ENCODE measurements at places on chromosomes 7 and 10.

DNA sequence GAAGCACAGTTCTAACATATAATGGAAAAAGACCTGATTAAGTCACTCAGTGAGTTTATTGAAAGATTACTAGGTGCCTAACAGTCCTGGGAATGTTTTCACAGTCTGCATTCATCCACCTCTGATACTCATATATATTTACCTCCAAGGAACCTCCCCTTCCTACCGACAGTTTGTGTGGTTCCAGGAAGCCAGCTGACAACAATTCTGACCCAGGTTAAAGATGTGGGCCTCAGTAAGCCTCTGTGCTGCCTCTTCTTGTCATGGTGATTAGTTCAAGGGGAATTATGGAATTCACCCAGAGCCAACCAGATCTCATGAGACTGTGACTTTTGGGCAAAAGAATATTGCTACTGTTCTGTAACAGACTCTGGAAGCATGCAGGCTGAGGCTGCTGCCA lies 186.8 kb downstream of the NXPH1 start:
- DNase-seq, result no peak

- DNase-seq, result no peak
Measured at GRCh38 chr7:130804220-130804619, 70.2 kb upstream of the KLF14 start.

GRCh38 chr7:14690075-14690474 lies 212.5 kb downstream of the DGKB start:
- no peak for DNase-seq

GRCh38 chr10:93576888-93577287 lies 10.4 kb downstream of the FFAR4 start:
- DNase-seq, result no peak

GRCh38 chr10:9299966-9300365 lies 1245.5 kb downstream of the GATA3 start:
- no peak for DNase-seq

GRCh38 chr10:37003126-37003525 lies 122.3 kb upstream of the ANKRD30A start:
- no peak for DNase-seq

GRCh38 chr10:4538016-4538415 lies 288.0 kb upstream of the AKR1E2 start:
- DNase-seq, result no peak

GRCh38 chr7:94676431-94676830 lies 20.5 kb upstream of the SGCE start:
- DNase-seq, result no peak

GRCh38 chr10:74748468-74749031 lies 77.8 kb upstream of the KAT6B start:
- DNase-seq, result no peak

DNA sequence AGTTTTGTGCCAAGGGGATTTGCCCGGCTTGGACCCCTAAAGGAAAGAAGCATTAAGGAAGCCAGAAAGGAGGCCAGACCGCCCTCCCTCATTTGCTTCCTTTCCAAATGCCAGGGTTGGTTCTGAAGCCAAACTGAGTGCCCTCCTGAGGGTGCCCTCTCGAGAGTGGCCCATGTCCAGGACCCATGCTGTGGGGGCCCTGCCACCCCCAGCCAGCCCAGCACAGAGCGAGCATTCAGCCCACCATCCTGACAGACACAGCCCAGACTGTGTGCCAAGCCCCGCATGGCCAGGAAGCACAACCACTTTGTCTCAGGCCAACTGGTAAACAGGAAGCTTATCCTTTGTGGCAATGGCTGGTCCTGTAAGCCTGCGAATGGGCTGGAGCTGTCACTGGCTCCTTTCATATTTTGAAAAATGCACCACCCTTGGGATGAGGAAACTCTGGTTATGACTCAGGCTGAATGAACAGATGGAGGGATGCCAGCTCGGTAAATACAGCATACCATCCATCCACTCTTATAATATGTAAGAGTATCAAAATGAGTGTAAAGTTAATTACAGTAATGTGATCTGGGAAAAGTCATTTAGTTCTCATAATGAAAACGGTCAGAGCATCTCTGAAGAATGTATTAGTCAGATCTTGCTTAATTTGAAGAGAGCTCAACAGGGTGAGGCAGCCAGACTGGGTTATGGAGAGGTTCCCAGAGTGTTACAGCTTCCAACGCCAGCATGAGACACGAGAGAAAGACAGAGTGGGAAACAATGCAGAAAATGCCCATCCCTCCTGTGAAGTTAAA lies 65.0 kb downstream of the STK17A start:
- peak; percentile 99 for DNase-seq

GRCh38 chr7:14381306-14381705 lies 391.8 kb upstream of the ETV1 start:
- no peak for DNase-seq

GRCh38 chr7:111103678-111104274 lies 12.8 kb downstream of the LRRN3 start:
- DNase-seq, result no peak

DNA sequence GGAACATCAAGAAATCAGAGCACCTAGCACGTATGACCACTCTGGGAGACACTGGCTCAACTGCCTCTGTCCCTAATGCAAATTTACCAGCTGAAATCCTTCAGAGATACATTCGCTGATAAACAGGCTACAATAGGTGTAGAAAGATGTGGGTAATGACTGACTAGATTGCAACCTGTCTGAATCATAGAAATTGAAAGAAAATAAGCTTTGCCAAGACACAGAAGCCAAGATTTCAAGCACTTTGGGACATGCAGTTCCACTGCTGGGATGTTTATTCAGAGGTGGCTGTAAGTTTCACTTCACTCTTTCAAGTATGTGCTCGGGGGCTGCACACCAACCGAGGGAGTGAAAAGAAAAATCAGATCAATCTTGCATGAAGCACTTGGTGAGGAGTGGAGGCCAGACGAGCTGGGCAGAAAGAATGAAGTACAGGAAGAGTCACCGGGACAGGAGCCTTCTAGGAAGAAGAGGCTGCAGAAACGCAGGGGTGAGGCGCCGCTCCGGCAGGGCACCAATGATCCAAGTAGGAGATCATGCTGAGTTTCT lies 276.7 kb downstream of the PARD3 start:
- no peak for DNase-seq

GRCh38 chr10:91432175-91432574 lies 22.0 kb downstream of the HECTD2 start:
- DNase-seq, result no peak

DNA sequence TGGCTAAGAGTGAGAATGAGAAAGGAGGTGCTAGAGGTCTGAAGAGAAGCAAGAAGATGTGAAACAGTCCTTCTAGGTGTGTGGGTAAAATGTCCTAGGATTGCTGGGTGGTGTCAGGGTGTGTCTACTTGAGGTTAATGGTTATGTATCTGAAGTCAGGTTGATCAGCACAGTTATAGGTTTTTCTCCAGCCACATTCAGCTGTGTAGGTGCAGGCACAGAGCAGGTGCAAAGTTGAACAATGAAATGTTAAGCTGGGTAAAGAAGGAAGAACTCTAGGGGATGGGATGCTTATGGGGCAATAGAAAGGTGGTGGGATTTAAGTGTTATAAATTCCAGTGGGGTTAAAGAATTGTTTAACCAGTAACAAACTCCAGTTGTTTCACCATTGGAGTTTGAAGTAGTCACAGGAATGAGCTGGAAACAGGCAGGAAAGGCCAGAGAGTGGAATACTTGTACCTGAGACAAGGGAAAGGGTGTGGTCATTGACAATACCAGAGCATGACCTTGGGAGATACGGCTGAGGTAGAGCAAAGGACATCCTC lies 200.4 kb upstream of the YAE1 start:
- DNase-seq, result no peak

GRCh38 chr10:79400146-79401004 lies 45.0 kb downstream of the ZCCHC24 start:
- no peak for DNase-seq

- no peak for DNase-seq
Measured at GRCh38 chr7:76409537-76409936, at the start of gene SSC4D. TSS of gene SSC4D (minus strand) at chr7:76409697. CDS start at chr7:76404439, 5,258 bp downstream.

GRCh38 chr7:23345601-23346000 lies 46.5 kb downstream of the MALSU1 start:
- no peak for DNase-seq

DNA sequence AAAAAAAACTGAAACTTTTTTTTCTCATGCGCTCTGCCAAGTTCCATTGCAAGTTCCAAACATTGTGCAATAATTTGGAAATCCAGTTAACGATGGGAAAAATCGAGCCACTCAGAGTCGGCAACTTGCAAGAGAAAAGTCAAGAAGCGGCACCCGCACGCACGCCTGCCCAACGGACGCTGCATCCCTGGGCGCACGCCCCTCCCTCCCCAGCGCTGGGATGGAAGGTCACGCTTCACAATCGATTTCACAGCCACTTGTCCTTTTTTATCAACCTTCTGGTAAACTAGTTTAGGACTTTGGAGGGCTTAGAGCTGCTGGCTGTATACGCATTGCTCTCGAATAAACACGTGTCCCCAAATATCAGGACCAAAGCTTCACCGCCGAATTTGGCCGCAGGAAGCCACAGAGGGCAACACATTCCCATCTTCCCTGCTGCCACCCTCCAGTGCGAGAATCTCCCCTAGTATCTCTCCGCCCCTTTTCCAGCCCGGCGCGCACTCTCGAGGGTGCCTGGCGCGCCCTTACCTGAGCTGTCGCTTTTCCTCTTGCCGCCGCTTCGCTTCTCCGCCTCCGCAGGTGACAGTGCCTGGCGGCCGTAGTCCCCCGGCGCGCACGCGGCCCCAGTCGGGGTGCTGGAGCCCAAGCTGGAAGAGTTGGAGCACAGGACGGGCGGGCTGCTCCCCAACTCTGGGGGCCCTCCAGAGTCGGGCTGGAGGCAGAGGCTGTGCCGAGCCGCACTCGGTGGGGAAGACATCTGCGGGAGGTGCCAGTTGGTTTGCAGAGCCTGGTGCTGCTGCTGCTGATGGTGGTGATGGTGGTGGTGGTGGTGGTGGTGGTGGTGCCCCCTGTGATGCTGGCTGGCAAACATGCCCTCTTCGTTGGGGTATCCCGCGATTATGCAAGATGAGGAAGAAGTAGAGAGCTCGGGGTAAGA lies 857 bp downstream of the MEOX2 start:
- no peak for DNase-seq

- DNase-seq, result no peak
Measured at GRCh38 chr7:154767142-154767541, 235.8 kb downstream of the PAXIP1 start.

- no peak for DNase-seq
Measured at GRCh38 chr7:14765731-14766130, 136.8 kb downstream of the DGKB start.

DNA sequence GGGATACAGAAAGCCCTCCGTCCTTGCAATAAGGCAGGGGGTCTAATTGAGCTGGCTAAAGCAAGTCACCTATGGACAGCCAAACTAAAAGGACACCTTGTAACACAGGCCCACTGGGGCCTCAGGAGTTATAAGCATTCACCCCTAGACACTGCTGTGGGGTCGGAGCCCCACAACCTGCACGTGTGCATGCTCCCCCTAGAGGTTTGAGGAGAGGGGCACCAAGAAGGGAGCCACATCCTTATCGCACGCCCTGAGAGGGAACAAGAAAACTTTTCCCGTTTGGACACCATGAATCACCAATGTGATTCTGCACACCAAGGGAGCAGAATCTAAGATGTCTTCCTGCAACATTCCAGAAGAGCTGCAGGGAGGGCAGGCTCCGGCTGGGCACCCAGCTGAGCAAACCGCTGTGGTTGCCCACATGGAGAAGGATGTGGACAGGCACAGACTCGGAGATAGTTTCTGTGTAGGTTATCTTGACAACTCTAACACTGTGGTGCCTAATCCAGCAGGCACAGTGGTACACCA lies 17.7 kb upstream of the TARP start:
- DNase-seq, result no peak

- DNase-seq, result no peak
Measured at GRCh38 chr7:27102581-27103442, at the start of gene HOXA2. TSS of gene HOXA2 (minus strand) at chr7:27102683. CDS start at chr7:27102500, 183 bp downstream.

DNA sequence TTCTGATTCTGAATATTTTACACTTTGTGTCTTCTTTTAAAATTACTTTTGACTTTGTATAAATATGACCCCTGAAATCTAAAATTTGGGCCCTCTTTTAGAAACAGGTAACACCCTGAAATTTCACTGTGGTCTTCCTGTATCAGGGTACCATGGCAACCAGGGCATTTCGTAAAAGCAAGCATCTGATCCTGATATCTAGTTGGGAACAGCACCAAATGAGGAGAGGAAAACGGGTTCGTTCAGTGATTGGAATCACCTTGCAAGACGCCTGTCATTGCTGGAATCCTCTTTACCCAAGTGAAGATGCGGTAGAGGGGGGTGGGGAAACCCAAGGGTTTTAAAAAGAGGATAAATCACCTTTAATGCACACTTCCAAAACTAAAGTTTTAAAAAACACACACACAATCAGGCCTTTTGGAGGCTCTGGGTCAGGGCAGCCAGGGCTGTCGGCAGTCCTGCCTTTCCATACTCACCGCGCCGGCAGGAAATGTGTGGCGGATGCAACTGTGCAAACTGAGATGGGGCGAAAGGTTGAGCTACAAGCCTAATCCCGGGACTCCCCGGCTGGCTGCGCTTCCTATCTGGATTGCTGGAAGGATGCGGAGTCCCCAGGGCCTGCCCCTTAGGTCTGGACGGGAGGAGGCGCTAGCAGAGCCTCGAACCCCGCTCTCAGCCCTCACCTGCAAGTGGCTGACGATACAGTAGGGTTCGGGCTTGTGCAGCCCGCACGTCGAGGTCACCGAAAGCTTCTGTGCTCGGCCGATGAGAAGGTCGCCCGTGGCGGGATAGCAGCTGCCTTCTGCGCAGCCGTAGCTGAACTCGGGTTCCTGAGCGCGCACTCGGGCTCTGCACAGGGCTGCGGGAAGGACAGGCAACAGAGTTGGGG lies 1.8 kb downstream of the LAMB1 start:
- DNase-seq, result no peak

DNA sequence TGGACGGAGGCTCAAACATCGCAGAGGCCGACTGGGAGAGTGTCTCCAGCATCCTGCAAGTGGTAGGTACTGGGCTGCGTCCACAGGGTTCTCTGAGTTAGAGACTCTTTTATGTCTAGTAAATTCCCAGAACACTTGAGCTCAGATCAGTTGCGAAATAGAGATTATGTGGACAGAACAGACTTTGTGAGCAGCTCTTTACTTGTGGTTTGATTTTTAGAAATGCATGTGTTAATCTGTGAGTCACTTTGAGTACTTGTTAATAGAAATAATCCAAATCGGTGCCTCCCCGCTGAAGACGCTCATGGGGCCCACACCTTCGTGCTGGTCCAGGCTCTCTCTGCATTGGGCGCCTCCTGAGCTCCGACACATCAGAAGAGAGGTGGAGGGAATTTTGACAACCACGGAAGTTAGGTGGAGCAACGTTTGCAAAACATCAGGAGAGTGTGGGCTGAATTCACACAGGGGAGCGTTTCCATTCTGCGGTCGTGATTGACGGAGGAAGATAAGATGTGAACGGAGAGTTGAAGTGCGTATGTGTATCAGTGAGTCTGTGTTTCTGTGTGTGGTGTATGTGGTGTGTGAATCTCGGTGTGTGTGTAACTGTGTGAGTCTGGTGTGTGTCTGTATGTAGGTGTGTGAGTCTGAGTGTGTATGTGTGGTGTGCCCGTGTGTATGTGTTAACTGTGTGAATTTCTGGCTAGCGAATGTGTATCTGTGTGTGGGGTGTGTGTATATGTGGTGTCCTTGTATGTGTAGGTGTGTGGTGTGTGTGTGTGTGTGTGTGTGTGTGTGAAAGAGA lies 32.1 kb downstream of the PFKP start:
- no peak for DNase-seq
